ENCODE measurements at places on chromosomes 4 and X. TPM values are rescaled to one million over a fixed set of nuclear protein-coding genes. Genes with fewer than 3 reads are reported as not detected.

Gene FAM9C
- not detected for total RNA-seq

Gene BMP3
- total RNA-seq = not detected

Gene VCX
- total RNA-seq = not detected

Gene UGT2B11
- total RNA-seq = 0.25 TPM

Gene NAT8L
- 0.05 TPM for total RNA-seq

Gene C4orf54
- total RNA-seq = not detected

Gene MMRN1
- total RNA-seq = 5.0 TPM
